ENCODE measurements at places on chromosomes 7 and 10. TPM values are rescaled to one million over a fixed set of nuclear protein-coding genes. Genes with fewer than 3 reads are reported as not detected.

SLC29A3 gene
- total RNA-seq: 3.2 TPM

STEAP1B gene
- 2.6 TPM for total RNA-seq

KCNIP2 gene
- 8.3 TPM for total RNA-seq

- no peak for DNase-seq
Observed at GRCh38 chr7:44631458-44632115, 25.2 kb downstream of the OGDH start.

GRCh38 chr10:102511583-102512274, 8.0 kb downstream of the SUFU start:
- no peak for DNase-seq

GRCh38 chr10:1057106-1057657, 997 bp downstream of the WDR37 start:
- DNase-seq: no peak

DNA sequence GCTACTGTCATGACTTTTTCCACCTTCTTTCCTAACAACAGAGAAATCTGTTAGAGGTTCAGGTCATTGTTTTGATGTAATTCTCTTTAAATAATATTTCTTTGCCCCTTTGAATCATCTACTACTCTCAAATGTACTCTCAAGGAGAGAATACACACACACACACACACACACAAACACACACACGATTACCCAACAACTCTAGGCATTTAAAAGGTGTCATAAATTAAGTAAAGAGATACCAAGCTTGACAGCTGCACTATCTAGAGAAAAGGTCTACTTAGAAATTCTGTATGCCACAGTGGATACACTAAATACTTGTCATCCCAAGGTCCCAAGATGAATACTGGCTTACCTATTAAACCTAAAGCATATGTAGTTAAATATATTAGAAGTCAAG, 4.8 kb downstream of the PANK1 start:
- no peak for DNase-seq
